ENCODE measurements at places on chromosomes 12 and 14. TPM values are rescaled to one million over a fixed set of nuclear protein-coding genes. Genes with fewer than 3 reads are reported as not detected.

The KCNC2 gene
- total RNA-seq: 1.5 TPM

The GSG1 gene
- not detected for total RNA-seq

The KRT83 gene
- total RNA-seq: not detected

The COCH gene
- 4.5 TPM for total RNA-seq

The TMEM106C gene
- total RNA-seq: 26.9 TPM

The NEUROD4 gene
- total RNA-seq: not detected

The FGD4 gene
- total RNA-seq: 102 TPM

The TAS2R31 gene
- total RNA-seq: 10.5 TPM
